ENCODE measurements at places on chromosomes 12 and 14.

GRCh38 chr12:120903412-120904196, 554 bp downstream of the SPPL3 start:
- DNase-seq: no peak

GRCh38 chr14:22434030-22434429, 155.0 kb downstream of the DAD1 start:
- no peak for DNase-seq

- DNase-seq: no peak
These were observed 5.1 kb downstream of the RNF10 start for GRCh38 chr12:120539303-120539702.

DNA sequence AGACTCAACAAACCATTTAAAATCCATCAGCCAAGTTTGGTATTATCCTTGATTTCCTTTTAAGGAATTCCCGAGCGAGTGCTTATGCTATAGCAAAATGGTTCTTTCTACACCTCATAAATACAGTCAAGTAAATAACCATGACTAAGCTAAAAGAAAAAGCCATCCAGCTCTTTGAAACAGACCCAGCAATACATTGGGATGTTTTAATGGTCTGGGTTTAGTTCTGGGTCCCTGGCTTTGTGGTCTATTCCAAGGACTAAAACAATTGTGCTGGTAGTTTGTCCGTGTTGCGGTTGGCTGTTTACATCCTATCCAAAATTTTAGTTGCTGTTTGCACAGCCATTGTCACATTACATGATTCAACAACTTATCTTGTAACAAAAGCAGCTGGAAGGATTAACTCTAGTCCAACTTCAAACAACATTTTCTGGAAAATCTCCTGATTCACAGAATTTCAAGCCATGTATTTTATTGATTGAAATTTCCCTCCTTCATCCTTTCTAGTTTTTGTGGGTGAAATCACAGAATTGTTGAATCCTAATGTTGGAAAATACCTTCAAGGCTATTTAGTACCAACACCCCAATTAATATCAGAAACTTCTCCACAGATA, 19.6 kb downstream of the KLRB1 start:
- no peak for DNase-seq

DNA sequence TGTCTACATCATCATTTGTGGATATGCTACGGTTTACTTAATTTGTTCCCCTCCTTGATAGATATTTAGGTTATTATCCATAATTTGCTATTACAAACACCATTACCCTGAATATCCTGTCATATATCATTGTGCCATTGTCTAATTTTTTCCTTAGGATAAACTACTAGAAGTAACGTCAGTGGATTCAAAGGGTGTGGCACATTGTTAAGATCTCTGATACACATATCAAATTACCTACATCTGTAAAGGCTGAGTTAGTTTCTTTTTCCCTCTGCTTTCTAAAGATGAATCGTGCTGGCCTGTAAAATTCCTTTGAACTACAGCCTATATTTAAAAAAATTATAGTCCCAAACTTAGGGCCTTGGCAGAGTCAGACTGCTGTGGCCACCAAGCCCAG, 53.9 kb upstream of the STRN3 start:
- no peak for DNase-seq

- no peak for DNase-seq
These were observed 24.5 kb downstream of the FZD10 start for GRCh38 chr12:130186651-130187268.

DNA sequence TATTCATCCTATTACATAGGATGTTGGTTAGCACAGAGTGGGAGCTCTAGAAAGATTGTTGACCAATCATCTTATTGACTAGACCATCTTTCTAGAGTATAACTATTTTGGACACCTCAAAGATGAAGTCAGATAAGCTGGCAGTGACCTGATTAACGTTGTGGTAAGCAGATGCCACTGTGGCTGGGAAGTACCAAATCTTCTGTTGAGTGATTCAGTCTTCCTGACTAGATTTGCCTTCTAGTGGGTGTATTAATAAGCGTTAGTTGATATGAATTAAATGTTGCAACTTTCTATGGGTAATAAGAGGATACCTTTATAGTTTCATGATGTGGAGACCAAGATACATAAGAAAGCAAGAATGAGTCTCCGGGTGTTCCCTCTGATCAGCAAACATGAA, 51.2 kb upstream of the HELB start:
- no peak for DNase-seq

DNA sequence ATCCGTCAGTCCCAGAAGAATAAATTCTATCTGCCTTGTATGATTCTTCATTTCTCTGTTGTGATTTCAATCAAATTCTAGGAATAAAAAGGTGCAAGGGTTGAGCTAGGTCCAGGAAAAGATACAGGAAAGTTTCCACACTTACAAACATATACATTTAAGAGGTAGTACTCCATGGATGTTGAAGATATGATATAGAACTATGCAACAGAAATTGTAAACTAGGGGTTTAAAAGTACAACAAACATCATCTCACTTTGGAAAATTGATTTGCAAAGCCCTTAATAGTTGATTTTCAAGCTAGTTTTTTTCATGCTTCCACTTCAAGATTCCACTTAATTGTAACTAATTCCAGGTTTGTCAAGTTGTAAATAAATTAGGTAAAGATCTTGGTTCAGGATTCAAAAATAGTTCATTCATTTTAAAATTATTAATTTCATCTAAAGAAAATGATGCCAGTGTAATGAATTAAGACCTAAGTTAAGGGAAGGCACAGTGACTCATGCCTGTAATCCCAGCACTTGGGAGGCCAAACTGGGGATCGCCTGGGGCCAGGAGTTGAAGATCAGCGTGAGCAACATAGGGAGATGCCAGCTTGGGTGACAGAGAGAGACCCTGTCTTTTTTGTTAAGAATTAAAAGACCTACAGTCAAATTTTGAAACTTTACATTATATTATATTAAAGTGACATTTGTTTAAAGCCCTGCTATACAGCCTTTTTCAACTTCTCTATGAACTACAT, at the start of gene OR6C70:
Gene OR6C70, minus strand, starts transcription at position 51 of the 742 bp plus-strand sequence. Its CDS starts 0 bp downstream, at position 51.
- no peak for DNase-seq

DNA sequence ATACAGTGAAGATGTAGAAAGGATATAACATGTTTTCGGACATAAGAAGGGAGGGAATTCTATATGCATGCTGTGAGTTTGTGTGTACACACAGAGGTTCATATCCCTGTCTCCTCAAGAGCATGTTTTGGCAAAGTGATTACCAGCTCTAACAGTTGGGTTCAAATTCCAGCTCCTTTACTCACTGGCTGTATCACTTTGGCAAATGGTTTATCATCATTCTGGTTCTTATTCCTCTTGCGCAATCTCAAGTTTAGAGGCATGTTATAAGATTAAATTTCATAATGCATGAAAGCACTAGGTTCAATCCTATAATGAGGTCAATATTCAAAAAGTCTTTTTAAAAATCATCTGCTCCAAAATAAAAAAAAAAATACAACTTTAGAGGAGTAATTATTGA, 107.7 kb upstream of the LRFN5 start:
- DNase-seq: no peak

DNA sequence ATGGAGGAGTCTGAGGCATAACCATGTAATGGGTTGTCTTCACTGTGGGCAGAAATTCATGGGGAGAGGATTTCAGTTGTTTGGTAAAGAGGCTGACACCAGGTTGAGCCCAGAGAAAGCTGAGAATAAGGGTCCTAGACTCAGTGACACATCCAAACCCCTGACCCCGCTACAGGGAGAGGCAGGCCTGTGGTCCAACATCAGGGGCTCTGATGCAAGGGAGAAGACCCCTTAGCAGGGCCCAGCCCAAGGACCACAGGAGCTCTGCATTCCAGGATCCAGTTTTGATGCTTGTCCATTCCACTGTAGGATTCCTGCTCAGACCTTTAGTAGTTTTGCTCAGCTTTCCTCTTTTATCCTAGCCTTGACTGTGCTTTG, 15.5 kb downstream of the GPR68 start:
- no peak for DNase-seq

DNA sequence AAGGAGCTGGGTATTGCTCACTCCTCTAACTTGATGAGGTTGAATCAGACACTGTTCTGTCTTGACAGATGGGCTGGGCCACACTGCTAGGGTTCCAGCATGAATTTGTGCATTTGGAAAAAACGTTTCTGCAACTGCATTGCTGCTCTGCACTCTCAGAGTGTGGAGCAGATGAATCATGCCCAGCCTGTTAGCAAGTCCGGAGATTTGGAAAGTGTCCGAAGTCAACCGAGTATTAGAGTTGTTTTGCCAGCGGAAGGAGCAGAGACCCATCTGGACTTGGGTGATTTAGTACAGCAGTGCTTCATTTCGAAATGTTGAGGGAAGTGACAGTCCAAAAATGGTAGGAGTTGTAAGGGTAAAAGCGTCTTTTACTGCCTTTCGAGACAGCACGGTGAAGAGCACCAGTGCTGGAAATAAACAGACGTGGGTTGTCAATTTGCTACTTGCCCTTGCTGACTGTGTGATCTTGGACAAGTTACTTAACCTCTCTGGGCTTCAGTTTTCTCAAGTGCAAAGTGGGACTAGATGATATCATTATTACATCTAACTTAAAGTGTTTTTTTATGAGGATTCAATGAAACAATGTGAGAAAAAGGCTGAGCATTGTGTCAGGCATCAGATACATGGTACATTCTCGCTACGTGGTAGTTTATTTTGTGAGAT, 139.5 kb downstream of the CHST11 start:
- no peak for DNase-seq

- DNase-seq: no peak
These were observed 237.5 kb upstream of the HMGA2 start for GRCh38 chr12:65586796-65587195.

GRCh38 chr12:128914908-128915563, 61.8 kb downstream of the GLT1D1 start:
- DNase-seq: no peak

- DNase-seq: no peak
These were observed 111.6 kb upstream of the PZP start for GRCh38 chr12:9319842-9320173.

GRCh38 chr12:3681595-3682061, 71.3 kb downstream of the CRACR2A start:
- DNase-seq: no peak

DNA sequence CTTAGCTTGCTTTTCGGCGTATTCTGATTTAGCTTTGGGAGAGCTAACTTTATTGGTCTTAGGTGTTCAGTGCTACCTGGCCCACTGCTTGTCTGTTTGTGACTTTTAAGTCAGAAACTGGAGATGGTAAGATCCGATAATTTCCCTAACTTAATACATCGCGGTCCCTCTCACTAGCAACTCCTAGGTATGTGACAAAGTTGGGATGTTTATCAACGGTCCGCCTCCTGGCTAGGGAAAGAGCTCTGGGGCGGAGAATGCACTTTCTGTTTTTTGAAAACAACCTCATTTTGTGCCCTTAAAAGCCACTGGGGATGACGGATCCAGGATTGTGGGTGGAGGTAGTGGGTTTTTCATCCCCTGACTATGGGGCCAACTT, 1.2 kb downstream of the CDKN1B start:
- DNase-seq: no peak

DNA sequence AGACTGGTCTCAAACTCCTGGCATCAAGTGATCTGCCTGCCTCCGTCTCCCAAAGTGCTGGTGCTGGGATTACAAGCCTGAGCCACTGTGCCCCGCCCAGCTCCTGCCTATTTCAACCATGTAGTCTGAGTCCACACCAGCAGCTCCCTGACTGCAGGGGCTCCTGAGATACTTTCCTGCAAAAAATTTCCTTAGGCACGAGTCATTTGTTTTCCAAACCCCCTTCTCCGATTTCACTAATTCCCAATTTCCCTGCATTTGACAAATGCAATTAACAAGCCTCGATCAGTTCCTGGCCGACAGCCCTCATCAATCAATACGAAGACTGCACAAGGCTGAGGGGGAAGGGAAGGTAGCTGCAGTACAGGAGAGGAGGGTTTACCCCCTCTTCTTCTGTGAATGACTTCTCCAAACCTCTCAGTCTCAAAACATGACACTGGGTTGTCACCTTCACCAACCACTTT, 10.1 kb downstream of the PSMB5 start:
- no peak for DNase-seq

DNA sequence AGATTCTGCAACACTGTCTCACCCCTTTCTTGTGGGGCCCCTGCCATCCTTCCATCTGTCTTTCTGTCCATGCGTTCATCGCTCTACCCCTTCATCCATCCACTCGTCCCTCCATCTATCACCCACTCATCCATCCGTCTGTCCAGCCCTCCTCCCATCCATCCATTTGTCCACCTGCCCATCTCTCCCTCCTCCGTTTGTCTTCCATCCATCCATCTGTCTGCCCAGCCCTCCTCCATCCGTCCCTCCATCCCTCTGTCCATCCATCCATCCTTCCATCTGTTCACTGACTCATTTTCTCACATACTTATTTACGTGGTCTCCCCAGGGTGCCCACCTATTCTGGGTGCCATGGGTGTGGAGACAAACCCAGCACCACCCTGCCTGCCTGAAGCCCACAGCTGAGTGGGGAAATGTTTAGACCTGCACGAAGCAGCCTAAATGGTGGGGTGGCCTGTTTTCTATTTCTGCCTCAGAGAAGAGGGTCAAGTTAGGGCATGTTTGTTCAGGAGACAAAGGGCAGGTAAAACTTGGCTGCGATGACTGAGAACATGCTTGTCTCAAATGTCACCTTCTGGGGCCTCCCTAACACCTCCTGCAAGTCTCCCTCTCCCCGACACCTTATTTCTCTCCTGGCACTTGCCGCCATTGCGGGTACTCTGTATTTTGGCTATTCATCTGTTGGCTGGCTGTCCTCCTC, 2.8 kb upstream of the SLC25A47 start:
- no peak for DNase-seq

GRCh38 chr14:102998393-102998792, 59.0 kb downstream of the CDC42BPB start:
- no peak for DNase-seq

GRCh38 chr12:131732996-131733615, 22.2 kb downstream of the SFSWAP start:
- DNase-seq: no peak

- DNase-seq: no peak
These were observed 127.6 kb upstream of the GSC start for GRCh38 chr14:94897561-94897960.

DNA sequence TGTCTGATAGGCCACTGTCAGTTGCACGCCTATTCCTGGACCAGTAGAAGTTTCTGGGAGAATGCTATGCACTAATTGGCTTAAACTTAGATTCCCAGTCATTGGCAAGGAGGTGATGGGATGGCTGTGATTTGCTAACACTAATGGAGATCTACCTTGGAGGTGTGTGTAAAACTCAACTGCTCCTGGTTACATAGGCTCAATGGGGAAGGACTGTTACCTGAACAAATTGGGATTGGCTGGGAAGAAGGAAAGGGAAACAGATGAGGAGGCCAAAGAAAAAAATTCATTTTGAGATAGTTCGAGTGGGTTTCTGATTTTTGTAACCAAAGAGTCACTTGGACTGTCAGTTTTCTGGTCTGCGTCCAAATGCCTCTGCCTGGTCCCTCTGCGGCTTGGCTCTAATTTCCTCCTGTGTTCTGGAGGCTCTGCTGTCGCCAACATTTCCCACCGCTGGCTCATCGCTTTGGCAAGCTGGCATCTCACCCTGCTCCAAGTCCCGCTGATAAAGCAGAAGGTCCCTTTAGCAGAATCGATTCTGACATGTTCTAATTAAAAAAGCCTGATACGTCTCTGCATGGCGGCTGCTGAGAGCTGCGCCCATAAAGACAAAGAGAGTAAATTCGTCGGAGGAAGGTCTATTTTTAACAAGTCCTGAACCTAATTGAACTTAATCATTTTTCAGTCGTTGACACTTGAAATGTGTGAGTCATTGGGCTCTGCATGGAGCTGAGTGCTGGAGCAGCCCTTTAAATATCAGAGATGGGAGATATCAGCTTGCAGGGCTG, 2.0 kb upstream of the CCDC63 start:
- no peak for DNase-seq

GRCh38 chr12:12810553-12811021, 2.6 kb upstream of the DDX47 start:
- no peak for DNase-seq

- no peak for DNase-seq
These were observed 30.1 kb downstream of the PTPRB start for GRCh38 chr12:70607107-70607506.

Data from left renal cortex interstitium (tissue), 4 donors.